Inflammatory macrophage treated with lipopolysaccharide for 4 hours (primary cell): ENCODE measurements at places on chromosomes 3 and 15.

- no peak for DNase-seq
Measured at GRCh38 chr15:63978511-63979261, 67.6 kb downstream of the DAPK2 start.

GRCh38 chr3:122364490-122364889 lies 18.5 kb downstream of the MIX23 start:
- DNase-seq: peak; percentile 50

DNA sequence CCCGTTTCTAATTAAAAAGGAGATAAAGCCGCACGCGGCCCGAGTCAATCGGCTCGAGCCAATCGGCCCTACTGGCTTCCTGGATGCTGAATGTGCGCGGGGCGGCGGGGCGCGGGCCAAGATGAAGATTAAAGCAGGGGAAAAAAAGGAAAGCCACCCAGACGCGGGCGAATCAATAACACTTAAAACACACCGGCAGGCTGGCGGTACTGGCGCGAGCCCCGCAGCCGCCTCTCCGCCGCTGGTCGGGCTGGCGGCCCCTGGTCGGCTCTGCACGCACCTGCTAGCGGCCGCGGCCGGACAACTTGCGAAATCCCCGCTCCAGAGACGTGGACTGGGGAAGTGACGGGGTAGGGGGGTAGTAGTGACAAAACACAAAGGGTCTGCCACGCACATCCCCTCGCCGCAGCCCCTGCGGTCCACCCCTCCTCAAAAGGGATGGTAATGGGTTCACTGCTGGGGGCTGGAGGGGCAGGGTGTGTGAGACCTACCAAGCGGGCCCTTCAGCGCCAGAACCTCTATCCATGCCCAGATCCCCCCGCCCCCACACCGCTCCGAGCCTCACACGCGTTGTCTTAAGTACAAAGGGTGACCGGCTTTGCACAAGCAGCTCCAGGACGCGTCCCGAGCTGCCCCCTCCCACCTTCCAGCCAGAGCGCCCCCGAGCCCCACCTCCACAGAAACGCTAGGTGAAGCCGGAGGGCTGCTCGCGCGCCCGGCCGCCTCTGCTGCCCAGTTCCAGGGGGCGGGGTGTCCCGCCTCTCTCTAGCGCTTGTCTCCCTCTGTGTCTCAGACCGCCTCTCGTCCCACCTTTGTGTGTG lies 1.4 kb downstream of the WNT7A start:
- no peak for DNase-seq

DNA sequence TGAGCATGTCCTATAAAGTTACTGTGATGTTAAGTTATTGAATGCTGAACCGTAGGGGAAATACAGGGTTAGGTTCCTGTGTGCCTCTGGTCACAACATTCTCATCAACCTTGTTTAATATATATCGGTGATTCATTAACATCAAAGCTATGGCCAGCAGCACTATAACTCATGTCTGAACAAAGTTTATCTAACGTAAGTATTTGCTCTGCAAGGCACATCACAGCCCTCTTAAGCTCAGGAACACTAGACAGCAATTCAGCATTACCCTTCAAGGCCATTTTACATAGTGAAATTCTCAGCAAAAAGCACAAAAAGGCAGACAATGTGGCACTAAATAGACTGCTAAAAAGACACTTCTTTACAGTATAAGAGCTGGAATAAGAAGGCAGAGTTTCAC lies 48.2 kb upstream of the FNDC3B start:
- no peak for DNase-seq

DNA sequence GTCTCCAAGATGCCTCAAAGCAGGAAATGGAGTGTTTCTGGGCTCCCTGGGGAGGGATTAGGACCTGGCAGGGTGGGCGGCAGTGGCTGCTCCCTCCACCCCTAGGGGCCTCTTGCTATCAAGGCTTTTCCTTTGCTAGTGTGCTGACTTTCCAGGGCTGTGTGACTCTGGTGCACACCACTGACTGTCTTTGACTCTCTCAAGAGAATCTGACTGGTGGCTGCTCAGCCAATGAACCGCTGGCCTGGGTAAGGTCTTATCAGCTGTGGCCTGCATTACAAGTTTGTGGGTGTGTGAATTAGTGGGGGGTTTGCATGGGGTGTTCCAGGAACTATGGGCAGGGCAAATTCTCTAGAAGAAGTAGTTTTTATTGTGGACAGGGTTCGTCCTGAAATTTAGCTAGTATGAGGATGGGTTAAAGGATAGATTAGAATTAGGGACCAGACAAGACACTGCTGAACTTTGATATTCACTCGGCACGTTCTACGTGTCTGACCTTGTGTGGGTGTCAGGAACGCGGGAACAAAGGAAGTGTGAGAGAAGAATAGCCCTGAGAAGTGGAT lies 29.5 kb downstream of the SIAH2 start:
- DNase-seq: no peak

GRCh38 chr3:136994772-136995516 lies 37.2 kb downstream of the IL20RB start:
- DNase-seq: peak; percentile 43

GRCh38 chr3:8490079-8490552 lies 11.5 kb upstream of the LMCD1 start:
- peak; percentile 16 for DNase-seq

DNA sequence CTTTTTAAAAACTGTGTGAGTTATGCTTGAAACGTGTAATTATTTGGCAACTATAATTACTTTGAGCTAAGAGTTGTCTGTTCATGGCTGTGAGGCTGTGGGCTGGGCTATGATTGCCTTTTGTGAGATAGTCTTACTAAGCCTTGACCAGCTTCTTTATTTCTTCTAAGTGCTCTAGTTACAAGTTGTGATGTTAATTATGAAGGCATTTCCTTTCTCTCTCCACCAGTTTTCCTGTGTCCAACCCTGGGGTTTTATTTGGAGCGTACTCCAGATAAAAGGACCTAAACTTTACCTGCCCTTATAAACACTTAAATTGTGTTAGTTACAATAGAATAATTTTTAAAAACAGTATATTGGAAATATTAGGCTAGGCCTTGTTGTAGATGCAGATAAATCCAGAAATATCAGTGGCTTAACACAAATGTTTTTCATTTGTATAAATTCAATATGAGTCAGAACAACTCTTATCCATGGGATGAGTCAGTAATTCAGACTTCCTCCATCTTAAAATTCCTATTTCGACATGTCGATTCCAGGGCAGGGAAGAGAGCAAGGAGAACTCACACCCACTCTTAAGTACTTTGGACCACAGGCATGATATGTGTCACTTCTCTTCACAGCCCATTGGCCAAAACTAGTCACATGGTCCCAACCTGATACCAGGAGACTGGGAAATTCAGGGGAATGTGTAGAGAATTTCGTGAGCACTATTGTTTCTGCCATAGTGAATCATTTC lies 17.0 kb downstream of the TMEM62 start:
- peak; percentile 57 for DNase-seq

- DNase-seq: no peak
Measured at GRCh38 chr3:88809993-88810392, 297.4 kb upstream of the EPHA3 start.

DNA sequence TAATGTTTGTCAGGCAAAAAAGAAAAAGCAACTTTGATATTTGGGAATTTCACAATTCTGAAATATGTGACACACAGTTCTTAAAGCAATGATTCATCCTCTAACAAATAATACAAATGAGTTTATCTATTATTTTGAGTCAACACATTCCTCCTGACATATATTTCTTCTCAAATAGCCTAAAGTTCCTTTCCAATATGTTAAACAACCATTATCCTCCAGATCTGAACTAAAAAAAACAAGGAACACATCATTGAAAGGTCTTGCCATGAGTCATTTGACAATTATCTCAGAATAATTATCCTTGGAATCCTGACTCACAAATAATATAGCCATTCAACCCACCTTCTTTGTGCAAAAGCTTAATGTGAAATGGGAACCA lies 208.7 kb upstream of the CDIN1 start:
- no peak for DNase-seq

- DNase-seq: no peak
Measured at GRCh38 chr3:124089214-124089613, 97.3 kb upstream of the ROPN1 start.

GRCh38 chr3:159586571-159587202 lies 401.9 kb upstream of the IL12A start:
- DNase-seq: no peak

GRCh38 chr3:55097441-55097840 lies 169.6 kb upstream of the LRTM1 start:
- no peak for DNase-seq

DNA sequence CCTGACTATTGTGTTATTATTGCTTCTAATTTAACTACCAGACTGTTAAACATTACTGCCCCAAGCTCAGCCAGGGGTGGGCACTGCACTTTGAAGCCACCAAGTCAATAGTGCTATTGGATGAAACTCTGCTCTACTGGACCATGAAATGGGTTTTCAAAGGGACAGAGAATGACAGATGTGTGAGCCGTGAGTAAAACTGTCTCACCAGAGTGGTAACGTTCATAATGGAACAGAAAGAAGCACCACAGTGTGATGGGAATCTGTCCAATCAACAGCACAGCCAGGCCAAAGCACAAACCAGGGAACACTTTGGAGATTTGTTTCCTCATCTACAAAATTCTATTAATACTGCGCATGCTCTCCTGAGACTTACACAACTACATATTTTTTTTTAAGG lies 171.8 kb upstream of the LPP start:
- no peak for DNase-seq

DNA sequence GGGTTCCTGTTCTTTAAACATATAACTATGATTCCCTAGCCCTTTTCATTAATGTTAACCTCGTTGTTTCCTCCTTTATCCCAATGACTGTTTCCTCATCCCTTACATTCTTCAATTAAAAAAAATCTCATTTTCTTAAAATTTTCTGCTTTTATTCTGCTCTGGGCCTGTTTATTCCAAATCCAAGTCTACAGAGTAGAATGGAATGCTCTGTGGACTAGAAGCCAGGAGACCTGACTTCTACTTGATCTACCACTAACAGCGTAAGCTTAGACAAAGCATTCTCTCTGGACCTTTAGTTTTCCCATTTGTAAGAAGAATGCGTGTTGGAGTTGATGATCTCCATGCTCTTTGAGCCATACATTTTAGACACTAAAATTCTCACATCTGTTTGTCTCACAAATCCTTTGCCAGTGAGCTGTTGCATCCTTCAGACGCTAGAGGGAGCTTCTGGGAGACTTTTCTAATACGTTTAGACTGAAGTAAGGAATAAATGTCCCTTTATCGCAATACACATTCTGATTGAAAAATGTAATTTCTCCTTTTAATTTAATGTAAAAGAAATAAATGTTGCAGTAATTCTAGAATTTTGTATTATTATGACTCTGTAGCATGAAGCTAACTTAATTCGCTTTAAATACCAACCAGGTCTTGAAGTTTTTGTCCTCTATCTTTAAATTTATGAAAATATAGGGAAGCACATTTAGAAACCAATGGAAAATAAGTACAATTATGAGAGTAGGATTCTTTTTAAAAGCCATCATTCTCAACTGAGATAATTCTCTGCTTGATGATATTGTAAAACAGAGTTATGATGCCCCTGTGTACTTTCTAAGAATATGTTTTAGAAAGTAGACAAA lies 21.7 kb upstream of the GMNC start:
- DNase-seq: peak; percentile 55

GRCh38 chr3:187593451-187593850 lies 76.7 kb downstream of the SST start:
- no peak for DNase-seq

GRCh38 chr3:46318207-46318927 lies 35.5 kb upstream of the CCR2 start:
- DNase-seq: peak; percentile 89

DNA sequence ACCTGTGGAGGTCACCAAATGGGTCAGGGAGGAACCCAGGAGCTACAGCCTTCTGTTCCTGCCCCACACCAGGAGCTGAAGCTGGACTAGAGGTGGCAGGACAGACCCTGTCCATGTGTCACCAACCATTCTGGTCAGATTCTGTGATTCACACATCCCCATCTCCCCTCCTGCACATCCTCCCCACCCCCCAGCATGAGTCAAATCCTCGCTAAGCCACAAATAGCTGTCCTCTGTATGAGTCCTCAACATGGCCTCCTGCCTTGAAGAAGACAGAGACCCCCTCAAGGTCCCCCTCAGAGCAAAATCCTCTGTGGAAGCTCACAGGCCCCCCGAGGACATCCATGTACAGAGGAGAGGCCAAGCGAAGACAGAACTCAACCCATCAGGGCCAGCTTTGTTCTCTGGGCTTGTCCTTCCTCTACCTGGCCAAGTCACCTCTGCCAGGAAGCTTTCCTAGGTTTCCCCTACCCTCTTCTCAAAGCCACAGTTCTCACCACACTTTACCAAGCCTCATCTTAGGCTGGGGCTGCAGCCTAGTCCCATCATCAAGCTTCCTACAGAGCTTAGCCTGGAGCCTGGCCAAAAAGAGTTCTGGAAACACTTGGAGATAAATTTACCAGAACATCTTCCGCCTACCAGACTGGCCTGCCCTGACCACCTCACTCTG lies 17.1 kb downstream of the CACNA2D2 start:
- no peak for DNase-seq

GRCh38 chr15:39498629-39499028 lies 82.2 kb upstream of the THBS1 start:
- DNase-seq: no peak

DNA sequence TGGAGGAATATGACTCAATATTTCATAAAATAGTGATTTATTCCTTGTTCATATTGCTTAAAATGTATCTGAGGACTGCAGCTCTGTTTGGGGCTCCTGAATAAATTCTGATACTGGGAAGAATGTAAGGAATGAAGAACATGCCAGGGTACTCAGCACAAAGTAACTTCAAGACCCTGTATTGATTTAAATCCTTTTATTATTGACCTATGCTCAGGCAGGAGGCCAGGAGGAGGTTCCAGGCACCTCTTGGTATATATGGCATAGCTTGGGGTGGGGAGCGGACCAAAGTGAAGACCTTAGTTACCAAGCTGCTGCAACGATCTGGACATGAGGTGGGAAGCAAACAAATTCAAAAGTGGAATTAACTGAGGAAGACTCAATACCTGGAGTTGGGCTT lies 142.8 kb upstream of the PEX5L start:
- no peak for DNase-seq

- no peak for DNase-seq
Measured at GRCh38 chr3:16028604-16029003, 145.9 kb upstream of the GALNT15 start.

DNA sequence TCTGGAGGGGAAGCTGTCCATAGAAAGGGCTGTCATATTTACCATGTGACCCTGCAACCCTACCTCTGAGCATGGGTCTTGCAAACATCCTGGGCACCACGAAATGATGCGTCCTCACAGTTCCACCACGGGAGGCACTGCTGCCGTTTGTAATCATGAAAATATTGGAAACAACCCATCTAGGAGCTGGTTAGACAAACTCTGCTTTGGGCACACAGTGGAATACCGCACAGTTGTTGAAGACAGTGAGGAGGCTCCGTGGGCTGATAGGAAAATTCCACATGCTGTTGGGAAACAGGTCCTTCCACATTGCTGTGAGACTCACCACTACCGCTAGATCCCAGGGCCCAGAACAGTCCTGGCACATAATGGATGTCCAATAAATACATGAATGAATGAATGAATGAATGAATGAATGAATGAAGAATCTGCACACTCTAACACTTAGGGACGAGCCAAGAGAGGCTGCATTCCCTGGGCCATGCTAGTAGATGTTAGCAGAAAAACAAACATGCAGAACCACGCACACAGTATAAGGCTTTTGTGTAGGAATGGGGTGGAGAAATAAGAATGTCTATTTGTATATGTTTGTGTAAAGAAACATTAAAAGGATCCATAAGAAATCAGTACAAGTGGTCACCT lies 40.6 kb downstream of the TPRA1 start:
- DNase-seq: no peak
